ENCODE measurements at places on chromosomes 13 and 19.

- no peak for DNase-seq
Observed at GRCh38 chr19:30864391-30865215, 484.6 kb downstream of the TSHZ3 start.

- DNase-seq = no peak
Observed at GRCh38 chr13:30731361-30732045, 3.8 kb upstream of the ALOX5AP start.

- DNase-seq = no peak
Observed at GRCh38 chr13:113901231-113901630, 37.4 kb upstream of the GAS6 start.

GRCh38 chr19:18167011-18167410 is 6.6 kb upstream of the IFI30 start:
- no peak for DNase-seq

- no peak for DNase-seq
Observed at GRCh38 chr13:112737294-112737693, 47.5 kb downstream of the ATP11A start.

DNA sequence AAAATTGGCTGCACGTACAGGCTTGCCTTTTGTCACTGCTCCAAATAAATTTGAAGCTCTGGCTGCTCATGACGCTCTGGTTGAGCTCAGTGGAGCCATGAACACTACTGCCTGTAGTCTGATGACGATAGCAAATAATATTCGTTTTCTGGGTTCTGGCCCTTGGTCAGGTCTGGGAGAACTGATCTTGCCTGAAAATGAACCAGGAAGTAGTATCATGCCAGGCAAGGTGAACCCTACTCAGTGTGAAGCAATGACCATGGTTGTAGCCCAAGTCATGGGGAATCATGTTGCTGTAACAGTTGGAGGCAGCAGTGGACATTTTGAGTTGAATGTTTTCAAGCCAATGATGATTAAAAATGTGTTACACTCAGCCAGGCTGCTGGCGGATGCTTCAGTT is 16.1 kb upstream of the AKAP11 start:
- DNase-seq = no peak

- peak; percentile 63 for DNase-seq
Observed at GRCh38 chr19:14081797-14082674, 3.5 kb downstream of the C19orf67 start.

DNA sequence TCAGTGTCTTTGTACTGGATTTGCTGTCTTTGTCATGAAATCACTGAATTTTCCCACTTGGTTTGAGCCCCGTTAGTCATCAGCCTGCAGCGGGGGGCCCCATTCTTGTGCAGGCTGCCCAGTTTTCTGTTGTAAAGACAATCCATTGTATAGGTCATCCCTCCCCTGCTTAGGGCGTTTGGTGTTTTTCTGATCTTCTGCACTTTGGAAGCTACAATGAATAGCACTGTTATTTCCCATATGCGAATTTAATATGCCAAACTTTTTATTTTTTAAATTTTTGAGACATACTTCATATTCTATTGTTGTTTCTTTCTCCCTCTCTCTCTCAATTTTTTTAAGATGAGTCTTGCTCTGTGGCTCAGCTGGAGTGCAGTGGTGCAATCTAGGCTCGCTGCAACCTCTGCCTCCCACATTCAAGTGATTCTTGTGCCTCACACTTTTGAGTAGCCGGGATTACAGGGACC is 9.0 kb downstream of the SLC27A1 start:
- no peak for DNase-seq

GRCh38 chr13:51501592-51502152 is 48.8 kb upstream of the INTS6 start:
- DNase-seq = no peak

DNA sequence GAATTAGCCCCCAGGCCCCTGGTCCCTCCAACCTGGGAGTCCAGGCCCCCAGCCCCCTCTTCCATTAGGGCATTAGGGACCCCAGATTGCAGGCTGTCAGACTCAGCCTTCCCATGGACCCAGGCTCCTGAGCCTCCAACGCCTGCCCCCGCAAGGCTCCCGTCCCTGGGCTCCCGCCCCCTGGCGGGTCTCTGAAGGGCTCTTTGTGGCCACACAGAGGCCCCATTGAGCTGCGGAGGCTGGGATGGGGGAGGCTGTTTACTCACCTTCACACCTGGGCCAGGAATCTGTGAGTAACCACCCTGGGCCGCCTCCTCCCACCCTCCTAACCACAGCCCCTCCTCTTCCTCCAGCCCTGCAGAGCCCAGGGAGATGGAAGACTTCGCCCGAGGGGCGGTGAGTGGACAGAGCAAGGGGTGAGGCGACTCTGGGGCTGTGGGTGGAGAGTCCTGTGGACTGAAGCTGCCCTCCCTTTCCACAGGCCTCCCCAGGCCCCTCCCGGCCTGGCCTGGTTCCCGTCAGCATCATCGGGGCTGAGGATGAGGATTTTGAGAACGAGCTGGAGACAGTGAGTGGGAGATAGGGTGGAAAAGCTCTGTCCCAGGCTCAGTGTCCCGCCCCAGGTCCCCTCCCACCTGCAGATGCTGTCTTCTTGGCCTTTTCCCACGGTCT is 4.9 kb downstream of the ARHGEF1 start:
- peak; percentile 84 for DNase-seq
